NB4 (cell line): ENCODE measurements at places on chromosomes 2 and 18.

DNA sequence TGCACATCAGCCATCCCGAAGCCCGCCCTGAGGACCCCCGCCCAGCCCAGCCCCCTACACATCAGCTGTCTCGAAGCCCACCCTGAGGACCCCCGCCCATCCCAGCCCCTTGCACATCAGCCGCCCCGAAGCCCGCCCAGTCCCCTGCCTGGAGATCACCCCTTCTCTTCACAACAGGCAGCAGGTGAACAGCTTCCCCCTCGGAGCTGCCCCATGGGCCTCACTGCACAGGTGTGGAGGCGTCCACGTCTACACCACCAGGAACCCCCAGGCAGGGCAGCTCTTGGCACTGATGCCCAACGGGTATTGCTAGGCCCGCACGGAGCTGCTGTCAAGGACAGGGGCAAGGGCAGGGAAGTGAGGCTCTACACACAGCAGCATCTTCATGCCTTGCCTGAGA, 137.6 kb downstream of the HDAC4 start:
- no peak for DNase-seq

DNA sequence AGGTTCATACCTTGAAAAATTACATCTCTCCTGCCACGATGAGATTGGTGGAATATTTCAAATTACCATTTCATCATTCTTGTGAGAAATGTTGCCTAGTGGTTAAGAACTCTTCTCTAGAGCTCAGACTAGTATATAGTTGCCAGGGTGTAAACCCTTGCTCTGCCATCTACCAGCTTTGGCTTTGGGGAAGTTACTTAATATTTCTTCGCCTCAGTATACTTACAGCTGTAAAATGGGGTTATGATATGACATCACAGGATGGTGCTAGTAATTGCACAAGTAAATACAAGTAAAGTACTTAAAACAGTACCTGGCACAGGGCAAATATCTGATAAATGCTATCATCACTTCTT, 1.5 kb downstream of the SPOPL start:
- peak; percentile 77 for DNase-seq

DNA sequence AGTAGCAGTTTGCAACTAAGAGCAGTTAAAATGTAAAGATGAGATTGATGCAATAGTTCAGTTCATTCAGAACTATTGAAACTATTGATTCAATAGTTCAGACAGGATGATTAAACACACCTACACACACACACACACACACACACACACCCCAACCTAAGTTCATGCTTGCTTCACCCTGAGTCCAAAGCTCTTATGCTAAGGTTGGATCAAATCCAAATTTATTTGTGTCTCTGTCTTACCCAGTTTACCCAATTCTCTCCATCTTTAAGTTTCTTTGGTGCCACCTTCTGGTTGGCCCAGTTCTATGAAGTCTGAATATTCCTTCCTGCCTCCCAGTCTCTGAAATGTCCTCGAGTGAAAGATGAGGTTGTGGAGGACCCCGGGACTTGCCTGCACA, 5.1 kb downstream of the SERPINB8 start:
- peak; percentile 47 for DNase-seq

GRCh38 chr18:65768120-65768778, 17.4 kb downstream of the CDH7 start:
- no peak for DNase-seq

DNA sequence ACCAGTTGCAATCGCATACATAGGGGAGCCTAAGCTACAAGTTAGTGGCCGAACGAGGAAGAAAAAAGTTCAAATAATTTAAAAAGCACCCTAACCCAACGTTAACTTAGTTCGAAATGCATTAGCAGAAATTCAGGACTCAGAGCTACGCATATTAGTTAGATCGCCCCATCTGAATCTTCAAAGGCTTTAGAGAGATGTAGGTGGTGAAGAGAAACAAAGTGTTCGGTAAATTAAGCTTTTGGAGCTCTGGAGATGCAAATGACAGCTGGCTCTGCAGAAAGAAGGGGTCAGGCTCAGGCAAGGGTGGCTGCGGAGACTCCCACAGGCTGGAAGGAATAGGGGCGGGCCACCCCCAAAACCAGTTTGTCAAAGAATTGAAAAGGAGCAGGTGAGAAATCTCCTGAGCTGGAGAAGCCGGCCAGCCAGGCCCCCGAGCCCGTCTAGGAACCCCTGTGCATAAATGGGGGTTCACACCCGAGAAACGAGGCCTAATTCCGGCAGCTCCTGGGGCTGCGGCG, 621 bp downstream of the TXNL1 start:
- peak; percentile 15 for DNase-seq

GRCh38 chr2:122622934-122623333, 867.5 kb downstream of the TSN start:
- DNase-seq = no peak

DNA sequence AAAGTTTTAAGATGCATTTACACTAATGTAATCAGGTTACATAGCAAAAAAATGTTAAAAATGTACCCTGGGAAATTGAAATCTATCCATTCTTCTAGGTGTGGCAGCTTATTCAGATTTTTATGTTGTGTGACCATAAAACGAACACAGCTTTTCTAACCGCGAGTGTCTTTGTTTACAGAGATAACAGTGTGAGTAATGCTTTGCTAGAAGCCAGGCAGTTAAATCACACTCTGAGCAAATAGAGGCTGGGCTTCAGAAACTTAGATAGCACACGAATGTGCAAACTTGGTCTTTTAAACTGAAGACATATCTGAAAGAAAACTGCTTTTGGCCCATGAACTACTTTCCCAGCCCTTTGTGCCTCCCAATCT, 116.1 kb downstream of the SPTBN1 start:
- peak; percentile 57 for DNase-seq

DNA sequence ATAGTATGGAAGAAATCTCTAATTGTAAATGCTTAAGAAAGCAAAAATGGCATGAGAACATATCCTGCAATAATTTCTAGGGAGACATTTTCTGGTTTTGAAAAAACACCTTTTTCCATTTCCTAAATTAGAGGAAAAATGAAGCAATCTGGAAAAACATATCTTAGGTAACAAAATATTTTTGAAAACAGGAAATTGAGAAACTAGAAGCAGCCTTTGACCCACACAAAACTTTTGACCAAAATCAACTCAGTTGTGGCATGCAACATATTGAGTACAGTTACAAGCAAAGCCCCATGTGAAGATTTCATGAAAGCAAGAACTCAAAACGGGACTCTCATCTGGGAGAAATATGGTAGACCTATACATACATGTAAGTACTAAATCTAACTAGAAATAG, 28.6 kb upstream of the CHAC2 start:
- DNase-seq = peak; percentile 12

DNA sequence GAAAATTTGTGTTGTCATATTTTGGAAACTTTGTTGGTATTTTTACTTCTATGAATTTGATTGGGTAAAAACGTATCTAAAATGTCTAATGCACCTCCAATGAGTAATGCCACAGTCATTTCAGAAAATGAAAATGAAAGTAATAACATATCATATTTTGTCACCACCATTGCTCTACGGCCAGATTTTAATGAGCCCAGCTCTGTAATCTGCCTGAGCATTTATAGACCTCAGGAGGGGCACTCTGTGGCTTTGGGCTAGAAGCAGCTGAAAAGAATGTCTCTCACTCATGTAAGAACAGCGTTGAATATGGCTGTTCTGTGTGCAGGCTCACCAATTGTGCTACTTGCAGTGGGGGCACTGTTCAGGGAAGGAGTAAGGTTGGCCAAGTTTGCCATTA, 32.7 kb upstream of the ABCA12 start:
- peak; percentile 25 for DNase-seq

DNA sequence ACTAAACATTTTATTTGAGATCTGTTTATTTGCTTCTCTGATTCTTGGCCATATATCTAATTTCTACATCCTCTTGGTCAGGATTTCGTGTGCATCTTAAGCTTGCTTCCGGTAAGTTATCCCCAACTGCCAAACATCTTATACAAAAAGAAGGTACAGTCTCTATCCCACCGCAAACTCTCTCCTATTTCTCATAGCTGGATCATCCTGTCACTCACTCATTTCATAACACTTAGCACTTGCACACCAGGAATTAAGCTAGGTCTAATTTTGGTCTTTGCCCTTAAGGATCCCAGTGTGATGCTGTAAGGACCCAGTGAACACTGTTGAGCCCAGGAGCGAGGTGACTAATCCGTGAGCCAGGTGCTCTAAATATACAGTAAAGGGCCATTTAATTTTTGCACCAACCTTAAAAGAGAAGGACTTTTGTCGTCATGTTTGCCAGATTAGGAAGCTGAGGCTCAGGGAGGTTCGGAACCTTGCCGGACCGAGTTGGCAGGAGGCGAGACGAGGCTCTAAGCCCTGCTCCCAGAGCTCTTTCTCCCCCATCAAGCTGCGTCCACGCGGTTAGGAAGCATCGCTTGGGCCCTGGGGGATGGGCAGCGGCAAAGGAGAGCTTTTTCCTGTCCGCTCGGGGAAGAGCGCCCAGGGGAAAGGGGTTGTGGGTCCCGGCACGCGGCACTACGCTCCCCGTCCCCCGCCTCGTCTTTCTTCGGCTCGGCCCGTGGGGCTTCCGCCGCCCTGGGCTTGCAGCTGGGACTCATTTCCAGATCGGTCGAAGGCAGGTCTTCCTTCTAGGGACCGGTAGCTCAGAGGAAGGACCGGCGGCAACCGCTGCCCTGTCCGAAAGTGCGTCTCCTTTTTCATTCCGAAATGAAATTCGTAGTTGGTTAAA, 4.1 kb upstream of the ITPRIPL1 start:
- DNase-seq = peak; percentile 23

DNA sequence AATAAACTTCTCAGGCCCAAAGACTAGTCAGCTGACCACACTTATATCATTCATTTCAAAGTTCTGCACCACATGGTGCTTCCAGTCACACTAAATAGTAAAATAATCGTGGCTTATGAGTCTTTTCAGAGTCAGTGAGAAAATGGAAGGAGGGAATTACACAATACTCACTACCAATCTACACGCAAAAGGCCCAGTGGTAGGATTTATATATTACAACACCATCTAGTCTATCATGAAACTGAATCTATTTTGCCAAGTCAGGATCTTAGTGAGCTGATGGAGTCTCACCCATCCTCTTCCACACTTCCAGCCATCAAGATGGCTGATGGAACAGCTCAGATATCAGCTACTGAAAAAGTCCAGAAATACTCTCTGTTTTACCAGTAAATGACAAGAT, 21.9 kb downstream of the INO80D start:
- DNase-seq = peak; percentile 68

DNA sequence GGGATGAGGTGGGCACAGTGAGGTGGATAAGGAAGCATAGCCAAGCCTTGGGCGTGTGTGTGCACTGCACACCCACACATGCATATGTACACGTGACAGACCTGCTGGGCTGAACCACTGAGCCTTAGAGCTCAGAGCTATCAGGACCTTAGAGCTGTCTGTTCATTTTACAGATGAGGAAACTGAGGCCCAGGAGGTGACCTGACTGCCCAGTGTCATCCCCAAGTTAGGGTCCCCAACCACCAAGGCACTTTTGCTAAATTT, 8.2 kb upstream of the SNED1 start:
- no peak for DNase-seq

- DNase-seq = no peak
Measured at GRCh38 chr18:67072791-67073190, 443.7 kb downstream of the DSEL start.

GRCh38 chr2:17804358-17804757, 11.9 kb upstream of the MSGN1 start:
- peak; percentile 72 for DNase-seq

DNA sequence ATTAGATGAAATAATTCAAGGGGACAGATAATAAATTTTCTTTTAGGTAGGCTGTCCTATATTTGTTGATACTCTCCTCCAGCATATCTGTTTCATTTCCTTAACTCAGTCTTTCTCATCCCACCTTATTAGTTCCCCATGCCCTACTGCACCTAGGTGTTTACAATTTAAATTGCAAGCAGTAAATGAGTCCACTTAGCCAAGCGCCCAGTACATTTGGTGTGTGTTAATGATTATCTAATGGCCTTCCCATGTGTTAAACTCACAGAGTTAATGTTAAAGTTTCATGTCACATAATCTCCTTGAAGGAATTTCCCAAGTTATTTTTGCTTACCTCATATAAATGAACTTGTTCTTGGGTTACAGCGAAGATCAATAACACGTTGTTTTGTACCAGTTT, 31.2 kb downstream of the ITGB6 start:
- no peak for DNase-seq

DNA sequence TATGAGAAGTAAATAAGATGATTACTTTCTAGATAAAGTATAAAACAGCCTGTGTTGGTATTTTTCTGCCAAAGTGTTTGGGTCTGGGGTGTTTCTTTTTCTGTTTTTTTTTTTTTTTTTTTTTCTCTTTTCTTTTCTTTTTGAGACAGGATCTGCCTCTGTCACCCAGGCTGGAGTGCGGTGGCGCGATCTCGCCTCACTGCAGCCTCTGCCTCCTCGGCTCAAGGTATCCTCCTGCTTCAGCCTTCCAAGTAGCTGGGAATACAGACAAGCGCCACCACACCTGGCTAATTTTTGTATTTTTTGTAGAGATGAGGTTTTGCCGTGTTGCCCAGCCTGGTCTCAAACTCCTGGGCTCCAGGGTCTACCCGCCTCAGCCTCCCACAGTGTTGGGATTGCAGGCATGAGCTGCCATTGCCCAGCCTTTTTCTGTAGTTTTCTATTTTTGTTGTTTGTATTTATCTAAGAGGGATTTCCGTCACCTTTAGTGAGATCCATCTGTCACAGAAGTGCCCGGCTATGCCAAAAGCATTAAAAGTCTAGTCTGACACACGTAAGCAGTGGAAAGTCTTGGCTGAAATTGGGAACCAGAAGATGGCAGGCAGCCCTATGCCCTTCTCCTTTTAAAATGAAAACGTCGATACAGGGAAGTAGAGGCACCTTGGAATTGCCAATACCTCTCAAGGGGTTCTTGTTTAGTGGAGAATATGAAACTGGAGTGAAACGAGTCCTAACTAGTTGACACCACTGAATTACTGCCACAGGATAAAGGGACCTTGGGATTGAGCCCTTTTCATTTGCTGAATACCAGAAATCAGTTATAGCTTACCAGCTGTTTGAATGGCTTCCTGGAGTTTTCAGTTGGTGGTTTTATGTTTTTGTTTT, 14.0 kb downstream of the UGP2 start:
- no peak for DNase-seq

- no peak for DNase-seq
Measured at GRCh38 chr2:71793926-71794325, 340.6 kb downstream of the DYSF start.

DNA sequence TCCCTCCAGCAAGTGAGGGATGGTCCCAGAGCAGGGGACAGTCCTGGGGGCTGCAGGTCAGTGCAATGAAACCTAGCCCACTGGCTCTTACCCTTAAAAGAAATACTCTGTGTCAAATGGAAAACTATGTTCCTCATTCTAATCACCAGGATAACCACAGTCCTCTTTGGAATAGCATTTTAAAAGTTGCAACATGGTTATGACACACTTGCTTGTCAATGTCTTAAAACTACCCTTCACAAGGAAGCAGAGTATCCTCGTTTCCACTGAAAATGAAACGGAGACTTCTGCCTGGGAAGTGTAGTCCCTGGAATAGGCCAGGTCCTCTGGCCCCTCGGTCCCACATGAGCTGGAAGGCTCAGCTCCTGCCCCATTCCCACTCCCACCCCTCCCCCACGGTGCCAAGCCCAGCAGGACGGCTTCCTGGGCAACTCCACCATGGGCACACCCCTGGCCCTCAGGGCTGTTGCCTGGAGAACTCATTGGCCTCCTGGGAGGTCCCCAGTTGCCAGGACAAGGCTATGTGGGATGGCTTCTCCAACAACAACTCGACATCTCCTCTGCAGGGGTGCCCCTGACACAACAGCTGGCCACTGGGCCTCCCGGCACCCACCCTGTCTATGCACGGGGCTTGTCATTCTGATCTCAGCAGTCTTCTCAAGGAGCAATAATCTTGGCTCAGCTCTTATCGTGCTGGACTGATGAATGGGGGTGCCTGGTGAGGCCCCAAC, 38.3 kb upstream of the ST3GAL5 start:
- DNase-seq = no peak

GRCh38 chr2:128625421-128625820, 306.8 kb upstream of the HS6ST1 start:
- no peak for DNase-seq
